Naive thymus-derived CD8-positive, alpha-beta T cell (primary cell): ENCODE measurements at places on chromosomes 1 and 21.

DNA sequence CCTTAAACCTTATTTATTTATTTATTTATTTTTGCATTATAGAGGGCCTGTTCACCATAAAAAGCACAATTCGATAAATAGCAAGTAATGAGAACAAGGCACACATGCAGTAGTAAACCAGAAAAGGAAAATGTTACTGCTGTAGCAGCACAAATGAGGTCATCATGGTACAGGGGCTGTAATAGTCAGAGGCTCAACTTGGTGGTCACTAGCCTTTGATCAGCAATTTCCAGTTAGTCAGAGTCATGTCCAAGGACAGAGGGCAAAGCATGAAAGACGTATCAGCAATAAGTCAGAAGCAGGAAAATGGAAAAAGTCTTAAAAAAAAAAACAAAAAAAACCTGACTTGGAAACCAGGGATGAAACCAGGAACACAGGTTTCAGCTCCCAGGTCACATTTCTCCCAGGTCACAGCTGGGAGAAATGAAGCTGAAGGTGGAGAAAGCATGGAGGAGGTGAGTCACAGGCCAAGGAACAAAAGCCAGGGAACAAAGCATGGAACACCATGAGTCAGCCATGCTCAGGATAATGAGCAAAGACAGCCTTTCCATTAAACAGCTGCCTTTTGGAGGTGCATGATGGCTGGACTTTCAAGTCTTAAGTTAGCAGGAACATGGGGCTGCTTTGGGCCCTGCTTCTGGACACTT, 556.3 kb downstream of the LTN1 start:
- no peak overlapping the region for H3K4me3 ChIP-seq
- H3K27me3 ChIP-seq, result no peaks in the 10 kb centered on the region
- H3K27ac ChIP-seq, result no peak overlapping the region
- H3K4me1 ChIP-seq, result no peaks in the 10 kb centered on the region

DNA sequence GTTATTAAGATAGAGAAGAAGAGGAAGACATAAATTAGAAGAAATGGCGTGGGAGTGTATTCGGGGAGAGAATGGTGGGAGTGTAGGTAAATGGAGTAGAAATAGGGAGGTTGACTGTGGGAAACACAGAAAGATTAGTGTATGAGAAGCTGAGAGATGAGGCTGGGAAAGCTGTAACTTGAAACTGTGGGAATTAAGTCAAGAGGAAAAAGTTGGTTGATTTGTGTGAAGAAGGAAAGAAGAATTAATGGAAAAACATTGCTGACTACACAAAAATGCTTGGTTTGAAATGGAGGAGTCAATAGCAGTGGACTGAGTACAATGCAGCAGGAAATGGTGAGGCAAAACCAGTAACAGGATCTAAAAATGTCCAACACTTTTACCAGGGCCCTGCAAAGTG, 448.3 kb downstream of the PTPRC start:
- H3K27me3 ChIP-seq, result no peaks in the 10 kb centered on the region
- no peak for DNase-seq
- no peak overlapping the region for H3K27ac ChIP-seq
- no peak overlapping the region for H3K4me3 ChIP-seq

- no peak for DNase-seq
- H3K4me3 ChIP-seq, result peak overlapping the region; percentile 34
- H3K27me3 ChIP-seq, result no peaks in the 10 kb centered on the region
- H3K27ac ChIP-seq, result no peak overlapping the region
Measured at GRCh38 chr1:181101581-181102226, 13.2 kb downstream of the IER5 start.

DNA sequence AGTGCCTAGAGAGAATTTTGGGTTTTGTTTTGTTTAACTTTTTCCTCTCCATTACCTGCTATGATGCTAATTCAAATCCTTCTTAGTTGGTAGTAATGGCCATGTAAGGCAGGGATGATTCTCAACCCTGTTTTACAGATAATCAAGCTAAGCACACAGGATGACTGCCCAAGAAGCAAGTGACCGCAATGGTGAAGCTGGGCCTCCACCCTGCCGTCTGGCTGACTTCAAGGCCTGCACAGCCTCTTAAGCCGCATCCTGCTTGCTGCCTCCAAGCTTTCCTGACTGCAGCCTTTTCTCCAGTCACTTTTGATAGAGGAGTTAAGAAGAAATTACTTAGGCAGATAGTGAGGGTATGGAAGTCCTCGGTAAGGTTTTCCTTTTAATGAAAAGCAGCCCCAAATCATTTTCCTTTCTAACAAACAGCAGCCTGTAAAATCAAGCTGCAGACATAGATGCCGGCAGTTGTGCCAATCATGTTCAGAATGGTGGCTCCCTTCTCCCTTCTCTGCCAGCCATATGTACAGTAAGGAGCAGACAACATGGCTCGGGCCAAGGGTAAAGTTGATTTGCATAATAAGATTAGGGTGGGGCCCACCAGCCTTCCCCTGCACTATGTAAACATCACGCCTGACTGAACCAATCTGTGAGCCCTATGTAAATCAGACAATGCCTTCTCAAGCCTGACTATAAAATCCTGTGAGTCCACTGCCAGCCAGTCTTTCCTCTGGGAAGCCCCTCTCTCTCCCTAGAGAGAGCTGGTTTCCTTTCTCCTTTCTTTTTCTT, 8.8 kb upstream of the CTBS start:
- no peaks in the 10 kb centered on the region for H3K4me1 ChIP-seq
- no peaks in the 10 kb centered on the region for H3K36me3 ChIP-seq
- peak overlapping the region; percentile 10 for H3K27ac ChIP-seq
- DNase-seq, result no peak
- H3K27me3 ChIP-seq, result peaks cover 16% of the 10 kb centered on the region

DNA sequence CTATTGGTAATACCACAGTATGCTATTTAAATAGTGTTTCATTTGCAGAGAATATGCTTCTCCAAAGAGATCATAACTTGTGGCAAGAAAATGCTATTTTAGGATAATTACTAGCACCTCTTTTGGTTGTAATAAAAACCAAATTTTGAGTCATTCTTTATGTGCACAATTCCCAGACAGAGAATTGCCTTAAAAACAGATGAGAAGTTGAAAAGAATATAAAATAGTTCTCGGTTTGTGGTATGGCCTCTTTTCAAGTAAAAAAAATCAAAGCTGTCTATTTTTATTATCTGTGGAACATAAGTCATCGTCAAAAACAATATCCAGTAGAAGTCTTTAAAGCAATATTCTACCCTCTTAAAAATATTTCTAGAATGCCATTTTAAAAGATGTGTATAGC, 185.9 kb downstream of the GREM2 start:
- H3K4me3 ChIP-seq, result no peak overlapping the region
- no peak overlapping the region for H3K27ac ChIP-seq
- DNase-seq, result no peak

DNA sequence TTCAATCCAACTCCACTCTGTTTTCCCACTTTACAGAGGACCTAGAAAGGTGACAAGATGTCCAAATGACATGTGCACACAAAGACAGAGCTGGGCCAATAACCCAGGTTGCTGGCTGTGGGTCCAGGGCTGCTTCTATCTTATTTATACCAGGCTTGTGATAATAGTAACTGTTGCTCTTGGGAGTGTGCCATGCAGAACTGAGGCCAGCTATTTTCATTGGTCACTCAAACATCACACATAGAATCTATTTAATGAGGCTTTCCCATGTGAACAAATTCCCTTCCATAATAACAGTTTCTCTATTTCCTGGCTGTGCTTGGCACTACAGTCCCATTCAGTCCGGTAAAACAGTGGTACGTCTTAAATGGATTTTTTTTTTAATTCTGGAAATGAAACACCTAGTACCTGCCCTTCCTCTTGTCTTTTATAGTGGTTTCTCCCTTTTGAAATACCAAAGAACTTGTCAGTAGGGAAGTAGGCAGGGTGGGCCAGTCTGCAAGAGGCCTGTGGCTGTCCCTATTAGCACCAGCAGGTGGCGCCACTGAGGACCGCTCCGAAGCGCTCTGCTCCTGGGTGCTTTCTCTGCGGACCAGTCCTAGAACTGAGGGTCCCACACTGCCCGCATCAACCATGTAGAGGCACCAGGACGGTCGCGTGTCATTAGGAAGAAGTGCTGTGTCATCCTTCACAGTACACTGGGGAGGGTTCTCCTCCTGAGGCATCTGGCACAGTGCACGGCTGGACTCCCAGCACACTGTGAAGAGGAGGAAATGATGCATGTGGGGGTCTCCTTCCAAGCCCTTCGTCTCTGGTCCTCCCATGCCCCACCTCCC, 52.1 kb downstream of the GPR161 start:
- peak; percentile 54 for DNase-seq
- H3K4me3 ChIP-seq, result peak overlapping the region; percentile 28
- H3K4me1 ChIP-seq, result peaks cover 2% of the 10 kb centered on the region
- H3K36me3 ChIP-seq, result no peaks in the 10 kb centered on the region
- no peaks in the 10 kb centered on the region for H3K27me3 ChIP-seq

GRCh38 chr1:12473596-12474362, 144.2 kb downstream of the DHRS3 start:
- H3K27me3 ChIP-seq, result no peaks in the 10 kb centered on the region
- H3K4me3 ChIP-seq, result peak overlapping the region; percentile 67
- peak overlapping the region; percentile 97 for H3K27ac ChIP-seq
- no peak for DNase-seq
- H3K36me3 ChIP-seq, result no peaks in the 10 kb centered on the region
- H3K4me1 ChIP-seq, result peaks cover 44% of the 10 kb centered on the region

DNA sequence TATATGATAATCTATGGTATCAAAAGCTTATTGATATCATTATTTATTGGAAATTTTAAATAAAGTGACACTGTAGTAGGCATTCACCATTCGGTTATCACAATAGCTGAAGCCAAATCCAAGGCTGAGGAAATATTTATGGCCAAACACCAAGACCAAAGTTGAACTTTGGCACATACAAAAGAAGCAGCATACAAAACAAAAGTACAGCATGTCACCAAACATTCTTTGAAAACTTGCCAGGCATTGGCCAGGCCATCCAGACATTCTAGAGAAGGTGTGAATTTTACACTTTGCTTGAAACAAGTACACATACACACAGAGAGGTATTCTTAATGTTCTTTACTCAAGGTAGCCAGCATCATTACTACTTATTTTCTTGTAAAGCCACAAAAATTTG, 544.4 kb upstream of the CXADR start:
- H3K36me3 ChIP-seq, result peaks cover 14% of the 10 kb centered on the region
- DNase-seq, result no peak
- no peak overlapping the region for H3K27ac ChIP-seq
- H3K27me3 ChIP-seq, result no peaks in the 10 kb centered on the region
- no peak overlapping the region for H3K4me3 ChIP-seq

- no peaks in the 10 kb centered on the region for H3K36me3 ChIP-seq
- no peak for DNase-seq
- no peak overlapping the region for H3K4me3 ChIP-seq
- H3K4me1 ChIP-seq, result no peaks in the 10 kb centered on the region
- peaks cover 5% of the 10 kb centered on the region for H3K27me3 ChIP-seq
Measured at GRCh38 chr21:26717146-26717739, 128.0 kb downstream of the ADAMTS1 start.

DNA sequence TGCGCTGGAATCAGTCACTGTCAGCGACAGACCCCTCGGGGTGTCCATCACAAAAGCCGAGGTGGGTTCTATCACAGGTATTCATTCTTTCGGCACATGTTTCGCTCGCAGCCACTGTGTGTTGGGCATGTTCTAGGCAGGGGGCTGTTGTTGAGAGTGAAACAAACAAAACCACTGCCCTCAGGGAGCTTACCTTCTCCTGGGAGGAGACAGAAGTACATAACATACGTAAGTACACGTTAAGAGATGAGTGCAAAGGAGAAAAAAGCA, 6.6 kb downstream of the ATF3 start:
- DNase-seq, result no peak
- no peaks in the 10 kb centered on the region for H3K36me3 ChIP-seq
- peaks cover 6% of the 10 kb centered on the region for H3K4me1 ChIP-seq
- peaks cover 13% of the 10 kb centered on the region for H3K27me3 ChIP-seq
- H3K27ac ChIP-seq, result no peak overlapping the region

- H3K4me1 ChIP-seq, result no peaks in the 10 kb centered on the region
- no peak for DNase-seq
- H3K4me3 ChIP-seq, result no peak overlapping the region
- H3K27ac ChIP-seq, result no peak overlapping the region
Measured at GRCh38 chr1:13605159-13605558, 21.5 kb downstream of the PDPN start.

DNA sequence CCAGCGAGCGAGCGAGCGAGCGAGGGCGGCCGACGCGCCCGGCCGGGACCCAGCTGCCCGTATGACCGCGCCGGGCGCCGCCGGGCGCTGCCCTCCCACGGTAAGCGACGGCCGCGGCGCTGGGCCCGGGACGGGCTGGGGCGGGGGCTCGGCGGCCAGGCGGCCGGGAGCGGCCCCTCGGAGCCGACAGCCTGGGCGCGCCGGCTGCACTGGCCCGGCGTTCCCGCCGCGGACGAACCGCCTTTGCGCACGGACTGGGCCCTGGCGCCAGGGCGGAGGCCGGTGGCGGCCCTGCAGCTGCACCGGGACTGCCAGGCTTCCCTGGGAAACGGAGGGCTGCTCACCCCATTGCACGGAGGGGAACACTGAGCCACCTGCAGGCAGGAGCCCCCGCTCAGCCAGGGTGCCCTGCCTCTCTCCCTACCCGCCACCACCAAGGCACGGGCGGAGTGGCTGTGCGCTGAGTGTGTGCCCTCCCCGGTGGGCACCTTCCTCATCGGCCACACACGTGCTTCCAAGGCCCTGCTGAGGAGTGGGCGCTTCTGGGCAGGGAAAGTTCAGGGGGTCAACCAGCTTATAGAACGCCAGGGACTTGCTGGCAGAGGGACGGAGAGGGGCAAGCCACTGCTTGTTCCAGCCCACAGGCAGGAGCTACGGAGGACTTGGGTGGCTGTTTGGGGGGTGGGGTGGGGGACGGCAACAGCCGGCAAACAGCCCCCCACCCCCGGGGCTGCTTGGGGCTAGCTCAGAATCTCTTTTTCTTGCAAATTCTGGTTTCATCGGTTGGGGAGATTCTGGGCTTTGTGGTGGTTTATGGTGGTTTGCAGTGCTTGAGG, 532 bp downstream of the CSF1 start:
- H3K4me1 ChIP-seq, result peaks cover 43% of the 10 kb centered on the region
- H3K36me3 ChIP-seq, result peaks cover under 1% of the 10 kb centered on the region
- H3K4me3 ChIP-seq, result peak overlapping the region; percentile 93
- H3K27me3 ChIP-seq, result peaks cover 5% of the 10 kb centered on the region

DNA sequence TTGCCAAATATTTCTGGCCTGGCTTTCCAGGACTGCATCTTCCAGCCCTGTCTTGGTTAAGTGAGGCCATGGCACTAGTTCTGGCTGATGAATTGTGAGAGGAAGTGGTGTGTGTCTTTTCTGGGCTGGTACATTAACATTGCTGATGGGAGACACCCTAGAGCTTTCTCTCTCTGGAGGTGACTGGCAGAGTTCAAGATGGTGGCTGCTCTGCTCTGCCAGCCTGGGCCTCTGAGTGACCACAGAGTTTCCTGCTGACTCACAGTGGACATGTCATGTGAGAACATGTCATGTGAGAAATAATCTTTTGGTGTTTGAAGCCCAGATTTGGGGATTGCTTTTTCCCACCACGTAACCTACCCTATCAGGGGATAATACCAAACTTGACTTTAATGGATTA, 218.0 kb upstream of the KIAA0040 start:
- no peaks in the 10 kb centered on the region for H3K4me1 ChIP-seq
- H3K27me3 ChIP-seq, result peaks cover 6% of the 10 kb centered on the region
- no peak overlapping the region for H3K27ac ChIP-seq
- DNase-seq, result no peak
- H3K36me3 ChIP-seq, result no peaks in the 10 kb centered on the region

- no peaks in the 10 kb centered on the region for H3K27me3 ChIP-seq
- DNase-seq, result no peak
- no peak overlapping the region for H3K27ac ChIP-seq
- no peaks in the 10 kb centered on the region for H3K4me1 ChIP-seq
- no peaks in the 10 kb centered on the region for H3K36me3 ChIP-seq
Measured at GRCh38 chr1:219507437-219507836, 105.5 kb downstream of the ZC3H11B start.
